ENCODE measurements at places on chromosomes 4 and X.
A peak's percentile ranks its signal among the peaks of the same experiment; 100 is the strongest.

DNA sequence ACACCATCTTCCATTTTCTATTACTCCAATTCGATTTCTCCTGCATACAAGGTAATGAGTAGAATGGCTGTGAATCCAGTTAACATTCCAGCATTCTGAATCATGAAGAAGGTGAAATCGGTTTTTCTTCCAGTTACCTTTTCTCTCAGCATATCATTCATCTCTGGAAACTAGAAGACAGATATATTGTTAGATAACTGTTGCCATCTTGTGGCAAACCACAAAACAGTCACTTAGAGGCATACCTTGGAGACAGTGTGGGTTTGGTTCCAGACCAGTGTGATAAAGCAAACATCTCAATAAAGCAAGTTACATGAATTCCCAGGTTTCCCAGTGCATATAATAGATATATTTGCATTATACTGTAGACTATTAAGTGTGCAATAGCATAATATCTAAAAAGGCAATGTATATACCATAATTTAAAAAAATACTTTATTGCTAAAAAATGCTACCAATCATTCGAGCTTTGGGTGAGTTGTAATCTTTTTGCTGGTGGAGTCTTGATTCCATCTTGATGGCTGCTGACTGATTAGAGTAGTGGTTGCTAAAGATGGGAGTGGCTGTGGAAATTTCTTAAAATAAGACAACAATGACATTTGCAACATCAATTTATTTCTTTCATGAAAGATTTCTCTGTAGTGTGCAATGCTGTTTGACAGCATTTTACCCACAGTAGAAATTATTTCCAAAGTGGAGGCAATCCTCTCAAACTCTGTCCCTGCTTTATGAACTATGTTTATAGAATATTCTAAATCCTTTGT lies 82.1 kb downstream of the SLC39A8 start:
- DNase-seq: peak; percentile 71

- DNase-seq: no peak
Observed at GRCh38 chr4:168367065-168367464, 48.5 kb upstream of the DDX60 start.

GRCh38 chrX:125204681-125205132 lies 115.0 kb upstream of the TEX13C start:
- peak; percentile 64 for DNase-seq

DNA sequence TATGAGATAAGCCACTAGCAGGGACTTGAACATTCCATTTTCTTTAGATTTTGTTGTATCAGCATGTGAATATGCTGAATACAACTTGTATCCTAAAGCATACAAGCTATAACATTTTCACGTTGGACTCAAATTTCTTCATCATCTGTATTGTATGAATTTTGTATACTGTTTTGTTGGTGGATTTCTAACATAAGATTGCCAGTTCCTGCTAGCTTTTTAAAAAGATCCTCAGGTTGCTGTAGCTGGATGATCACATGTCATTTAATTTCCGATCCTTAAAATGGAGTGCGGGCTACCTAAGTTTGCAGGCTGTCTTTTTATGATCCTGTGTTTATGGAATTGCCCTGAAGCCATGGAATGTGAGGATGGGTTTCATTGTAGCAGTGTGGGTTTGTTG lies 6.9 kb downstream of the PDLIM5 start:
- DNase-seq: no peak

GRCh38 chr4:122131562-122132157 lies 20.5 kb upstream of the BLTP1 start:
- DNase-seq: no peak

GRCh38 chr4:3640587-3640962 lies 108.4 kb upstream of the LRPAP1 start:
- no peak for DNase-seq

- no peak for DNase-seq
Observed at GRCh38 chrX:105297041-105297440, 76.5 kb upstream of the TEX13A start.

GRCh38 chr4:149997881-149998421 lies 80.3 kb upstream of the DCLK2 start:
- no peak for DNase-seq

- no peak for DNase-seq
Observed at GRCh38 chr4:26866781-26867180, 6.1 kb downstream of the STIM2 start.

GRCh38 chrX:148930206-148930729 lies 429.9 kb downstream of the AFF2 start:
- no peak for DNase-seq

DNA sequence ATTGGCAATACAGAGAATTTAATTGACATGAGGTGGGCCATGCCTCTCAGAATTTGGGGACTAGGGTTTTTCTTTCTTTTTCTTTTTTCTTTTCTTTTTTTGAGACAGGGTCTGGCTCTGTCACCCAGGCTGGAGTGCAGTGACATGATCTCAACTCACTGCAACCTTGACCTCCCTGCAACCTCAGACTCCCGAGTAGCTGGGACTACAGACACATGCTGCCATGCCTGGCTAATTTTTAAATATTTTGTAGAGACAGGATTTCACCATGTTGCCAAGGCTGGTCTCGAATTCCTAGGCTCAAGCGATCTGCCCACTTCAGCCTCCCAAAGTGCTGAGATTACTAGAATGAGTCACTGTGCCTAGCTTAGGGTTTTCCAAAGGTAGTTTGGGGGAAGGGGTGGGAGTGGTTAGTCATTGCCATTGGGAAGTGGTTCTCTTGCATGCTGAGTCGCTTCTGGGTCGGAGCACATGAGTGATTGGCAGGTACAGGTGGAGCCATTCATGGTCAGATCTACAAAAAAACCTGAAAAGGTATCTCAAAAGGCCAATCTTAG lies 54.5 kb downstream of the MID2 start:
- DNase-seq: no peak

- DNase-seq: no peak
Observed at GRCh38 chr4:136742333-136742732, 790.0 kb downstream of the PCDH18 start.

- no peak for DNase-seq
Observed at GRCh38 chrX:54530357-54530900, 410 bp downstream of the GNL3L start.

DNA sequence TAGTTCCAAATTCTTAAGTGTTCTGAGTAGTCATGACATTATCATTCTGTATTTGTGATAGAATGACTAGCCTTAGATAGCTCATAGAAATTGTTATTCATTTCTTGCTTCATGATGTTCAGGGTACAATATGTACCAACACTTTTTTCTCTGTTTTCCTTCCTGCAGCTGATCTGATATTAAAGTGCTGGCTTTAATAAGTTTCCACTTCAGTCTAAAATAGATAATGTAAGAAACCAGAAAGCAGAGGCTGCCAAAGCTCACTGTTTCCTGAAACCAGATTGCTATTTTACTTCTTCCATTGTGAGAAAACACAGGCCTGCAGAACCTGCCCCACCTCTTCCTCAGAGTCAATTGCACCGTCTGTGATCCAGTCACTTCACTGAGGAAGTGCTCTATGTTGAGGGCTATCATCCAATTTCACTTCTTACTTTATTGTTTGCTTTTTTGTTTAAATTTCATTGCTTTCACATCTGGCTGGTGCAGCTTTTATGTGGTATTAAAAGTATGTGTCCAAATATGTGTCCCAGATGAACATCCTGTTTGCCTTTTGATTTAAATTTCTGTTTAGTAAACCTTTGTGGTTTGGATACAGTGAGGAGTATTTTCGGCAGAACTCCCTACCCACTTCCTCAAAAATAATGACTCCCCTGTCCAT lies 652.1 kb downstream of the ANKRD50 start:
- no peak for DNase-seq

DNA sequence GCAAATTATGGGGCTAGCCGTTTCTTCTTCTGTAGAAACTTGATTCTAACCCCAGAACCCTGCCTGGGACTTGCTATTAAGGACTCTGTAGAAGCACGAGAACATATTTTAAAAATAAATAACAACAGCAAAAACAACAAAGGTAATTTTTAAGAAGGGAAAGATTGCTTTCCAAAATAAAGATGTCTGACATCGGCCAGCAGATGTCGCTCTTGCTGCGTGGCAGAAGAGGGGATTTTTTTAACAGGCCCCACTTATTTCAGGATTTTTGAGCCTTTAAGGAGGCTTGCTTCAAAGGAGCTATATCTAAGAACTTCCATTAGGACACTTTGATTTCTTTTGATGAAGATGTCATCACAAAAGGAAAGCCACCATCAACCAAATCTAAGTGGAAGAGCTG lies 62.8 kb upstream of the EGFL6 start:
- no peak for DNase-seq

GRCh38 chrX:13994536-13995080 lies 35.1 kb downstream of the GEMIN8 start:
- no peak for DNase-seq

Data from NCI-H1694 treated with DMSO at 0.1 percent for 48 hours (cell line).